Testis (tissue), 5 donors: ENCODE measurements at places on chromosomes 13 and 19. TPM values are rescaled to one million over a fixed set of nuclear protein-coding genes. Genes with fewer than 3 reads are reported as not detected.

DNA sequence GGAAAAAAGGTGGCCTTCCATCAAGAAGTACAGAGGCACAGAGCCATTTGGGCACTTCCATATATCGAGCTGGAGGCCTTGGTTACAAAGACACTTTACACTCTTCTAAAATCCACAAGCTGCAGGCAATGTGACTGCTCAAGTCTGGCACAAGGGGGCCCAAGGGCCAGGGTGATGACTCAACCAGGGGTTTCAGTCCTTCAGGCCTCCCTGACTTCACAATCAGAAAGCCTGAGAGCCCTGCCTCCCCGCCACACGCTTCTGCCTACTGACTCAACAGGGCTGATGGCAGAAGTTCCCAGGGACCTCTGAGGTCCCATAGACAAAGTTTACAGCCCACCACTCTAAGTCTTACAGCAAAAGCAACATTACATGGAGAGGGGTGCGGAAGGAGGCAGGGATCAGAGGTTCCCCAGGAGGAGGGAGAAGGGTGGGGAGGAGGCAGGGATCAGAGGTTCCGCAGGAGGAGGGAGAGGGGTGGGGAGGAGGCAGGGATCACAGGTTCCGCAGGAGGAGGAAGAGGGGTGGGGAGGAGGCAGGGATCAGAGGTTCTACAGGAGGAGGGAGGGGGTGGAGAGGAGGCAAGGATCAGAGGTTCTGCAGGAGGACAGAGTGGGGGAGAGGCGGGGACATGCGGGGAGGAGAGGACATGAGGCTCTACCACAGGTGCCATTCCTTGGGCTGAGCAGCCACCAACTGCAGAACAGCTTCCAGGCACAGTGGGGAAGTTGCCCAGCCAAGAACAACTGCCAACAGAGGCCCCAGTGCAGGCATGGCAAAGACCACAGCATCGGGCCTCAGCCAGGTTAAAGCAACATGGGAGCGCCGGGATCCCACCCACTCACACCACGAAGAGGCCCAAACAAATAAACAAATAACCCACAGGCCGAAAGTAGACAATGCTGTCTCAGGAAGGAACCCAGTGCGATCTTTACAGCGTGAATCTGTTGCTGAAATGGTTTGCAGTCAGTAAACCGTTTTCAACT, 52.0 kb downstream of the SLC7A1 start:
- no peak overlapping the region for H3K4me3 ChIP-seq
- H3K27ac ChIP-seq, result no peak overlapping the region

GRCh38 chr13:28984825-28985224, 164.7 kb downstream of the MTUS2 start:
- H3K4me1 ChIP-seq, result no peaks in the 10 kb centered on the region
- H3K27me3 ChIP-seq, result no peaks in the 10 kb centered on the region
- no peaks in the 10 kb centered on the region for H3K36me3 ChIP-seq
- no peak overlapping the region for H3K4me3 ChIP-seq
- DNase-seq, result no peak

Gene ZNF561
- total RNA-seq, result 37.7 TPM

Gene ZNF66
- total RNA-seq, result 16.1 TPM

Gene HS6ST3
- total RNA-seq, result 1.3 TPM

Gene ZNF177
- total RNA-seq, result 11.9 TPM

Gene GFY
- total RNA-seq, result 0.24 TPM

Gene LYL1
- 15.9 TPM for total RNA-seq
